DMS153 (cell line): ENCODE measurements at places on chromosomes 6 and 20.

GRCh38 chr6:41705311-41705995 lies 30.0 kb downstream of the TFEB start:
- DNase-seq: no peak

DNA sequence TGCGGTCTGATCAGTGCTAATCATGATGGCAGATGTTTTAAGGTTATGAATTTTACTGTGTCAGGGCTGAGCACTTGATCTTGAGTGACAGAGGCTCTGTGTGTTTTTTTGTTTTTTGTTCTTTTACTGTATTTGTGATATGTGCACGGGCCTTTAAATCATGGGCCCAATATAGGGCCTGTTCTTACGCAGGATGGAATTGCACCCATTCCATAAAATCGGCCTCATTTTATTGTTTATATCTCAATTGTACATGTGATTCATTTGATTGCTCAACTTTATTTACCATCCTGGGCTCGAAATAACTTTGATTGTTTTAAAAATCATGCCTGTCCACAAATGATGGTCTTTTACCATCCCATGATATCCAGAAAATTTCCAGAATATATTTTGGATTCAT lies 39.3 kb upstream of the MBOAT1 start:
- DNase-seq: no peak

DNA sequence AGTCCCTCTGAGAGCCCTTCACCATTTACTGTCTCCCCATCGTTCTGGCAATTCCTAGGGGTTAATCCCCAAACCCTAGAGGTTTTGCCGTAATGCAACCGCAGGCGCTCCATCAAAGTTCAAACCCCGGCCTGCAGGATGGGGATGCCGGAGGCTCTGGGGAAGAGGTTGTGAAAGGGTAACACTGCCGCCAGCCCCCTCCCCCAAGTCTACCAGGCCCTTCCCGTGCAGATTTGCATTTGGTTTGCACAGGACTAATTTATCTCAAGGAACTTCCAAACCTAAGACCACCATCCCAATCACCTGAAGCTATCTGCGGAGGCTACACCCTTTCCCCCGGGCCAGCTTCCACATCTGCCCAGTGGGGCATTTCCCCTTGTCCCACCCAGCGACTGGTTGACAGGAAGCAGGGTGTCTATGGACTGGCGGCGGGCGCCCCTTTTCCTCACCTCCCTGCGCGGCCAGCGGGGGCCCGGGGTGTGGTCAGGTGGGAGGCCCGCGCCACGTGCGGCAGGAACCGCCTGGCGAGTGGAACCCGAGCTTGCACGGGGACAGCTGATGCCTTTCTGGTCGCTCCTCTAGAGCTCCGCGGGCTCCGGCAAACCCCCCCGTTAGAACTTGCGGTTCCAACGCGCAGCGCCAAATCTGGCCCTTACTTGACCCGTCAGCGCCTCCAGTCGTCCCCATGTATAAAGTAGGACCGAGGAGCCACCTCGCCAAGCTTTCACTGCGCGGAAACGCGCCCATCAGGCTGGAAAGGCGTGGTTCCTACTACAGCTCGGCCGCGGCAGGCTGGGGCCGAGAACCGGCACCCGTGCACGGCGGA lies 9.4 kb upstream of the SLC4A11 start:
- DNase-seq: peak; percentile 32

- no peak for DNase-seq
These were observed 6.5 kb upstream of the RAET1G start for GRCh38 chr6:149929422-149929821.

- DNase-seq: no peak
These were observed 84.5 kb upstream of the LYRM2 start for GRCh38 chr6:89723046-89723445.

GRCh38 chr6:135941275-135942025 lies 89.9 kb downstream of the PDE7B start:
- no peak for DNase-seq

GRCh38 chr6:151675746-151676459 lies 131.6 kb upstream of the ESR1 start:
- peak; percentile 39 for DNase-seq

GRCh38 chr6:1111361-1111760 lies 200.5 kb upstream of the FOXQ1 start:
- DNase-seq: no peak

DNA sequence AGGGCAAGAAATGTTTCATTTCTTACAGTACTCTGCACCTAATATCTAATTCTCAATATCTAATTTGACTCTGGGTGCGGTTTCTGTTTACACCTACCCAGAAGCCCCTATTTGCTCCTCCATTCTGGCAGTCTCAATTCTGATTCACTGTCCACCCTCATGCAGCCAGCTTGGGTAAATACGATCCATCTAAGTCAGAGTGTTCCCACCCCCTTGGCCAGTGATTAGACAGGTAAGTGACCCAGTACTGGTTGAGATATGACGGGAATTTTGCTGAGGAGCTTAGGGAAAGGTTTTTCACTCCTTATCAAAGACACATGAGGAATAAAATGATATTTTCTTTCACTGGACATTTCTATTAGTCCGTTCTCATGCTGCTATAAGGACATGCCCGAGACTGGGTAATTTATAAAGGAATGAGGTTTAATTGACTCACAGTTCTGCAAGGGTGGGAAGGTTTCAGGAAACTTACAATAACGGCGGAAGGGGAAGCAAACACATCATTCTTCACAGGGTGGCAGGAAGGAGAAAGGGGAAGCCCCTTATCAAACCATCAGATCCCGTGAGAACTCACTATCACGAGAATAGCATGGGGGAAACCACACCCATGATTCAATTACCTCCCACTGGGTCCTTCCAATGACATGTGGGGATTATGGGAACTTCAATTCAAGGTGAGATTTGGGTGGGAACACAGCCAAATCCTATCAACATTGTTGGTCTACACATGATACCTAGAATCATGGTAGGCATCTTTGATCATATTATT lies 29.4 kb downstream of the GLO1 start:
- no peak for DNase-seq

- no peak for DNase-seq
These were observed 16.3 kb downstream of the RIN2 start for GRCh38 chr20:19774135-19774933.

GRCh38 chr20:35007891-35008290 lies 52.2 kb downstream of the MYH7B start:
- no peak for DNase-seq

DNA sequence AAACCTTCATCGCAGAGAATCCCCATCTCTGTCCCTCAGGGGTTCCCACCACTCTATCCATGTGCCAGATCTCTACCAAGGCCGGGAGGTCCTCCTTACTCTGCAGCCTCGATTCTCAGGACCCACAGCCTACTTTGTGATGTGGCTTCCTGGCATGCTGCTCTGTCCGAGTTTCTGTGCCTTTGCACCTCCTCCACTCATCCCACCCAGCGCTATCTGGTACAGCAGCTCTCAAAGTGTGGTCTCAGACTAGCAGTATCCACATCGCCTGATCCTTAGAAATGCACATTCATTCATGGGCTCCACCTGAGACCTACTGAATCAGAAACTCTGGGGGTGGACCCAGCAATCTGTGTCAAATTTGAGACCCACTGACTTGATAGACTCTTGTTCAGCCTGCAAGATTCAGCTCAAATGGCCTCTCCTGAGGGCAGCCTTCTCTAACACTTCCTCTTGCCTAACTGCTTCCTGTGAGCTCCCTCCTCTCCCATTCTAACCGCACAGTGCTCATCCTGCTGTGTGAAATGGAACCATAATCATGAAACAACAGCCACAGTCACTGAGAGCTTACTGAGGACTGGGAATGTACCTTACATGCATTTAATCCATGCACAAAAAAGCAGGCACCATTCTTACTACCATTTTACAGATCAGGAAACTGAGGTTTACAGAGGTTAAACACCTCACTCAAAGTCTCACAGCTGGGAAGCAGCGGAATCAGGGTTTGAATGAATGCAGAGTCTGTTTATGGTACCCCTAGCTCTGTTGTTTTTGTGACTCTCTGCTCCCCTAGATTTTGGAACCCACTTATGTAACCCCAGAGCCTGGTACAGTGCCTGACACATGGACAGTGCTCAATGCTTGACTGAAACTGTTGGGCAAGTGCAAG lies 69.4 kb downstream of the JPH2 start:
- DNase-seq: no peak

DNA sequence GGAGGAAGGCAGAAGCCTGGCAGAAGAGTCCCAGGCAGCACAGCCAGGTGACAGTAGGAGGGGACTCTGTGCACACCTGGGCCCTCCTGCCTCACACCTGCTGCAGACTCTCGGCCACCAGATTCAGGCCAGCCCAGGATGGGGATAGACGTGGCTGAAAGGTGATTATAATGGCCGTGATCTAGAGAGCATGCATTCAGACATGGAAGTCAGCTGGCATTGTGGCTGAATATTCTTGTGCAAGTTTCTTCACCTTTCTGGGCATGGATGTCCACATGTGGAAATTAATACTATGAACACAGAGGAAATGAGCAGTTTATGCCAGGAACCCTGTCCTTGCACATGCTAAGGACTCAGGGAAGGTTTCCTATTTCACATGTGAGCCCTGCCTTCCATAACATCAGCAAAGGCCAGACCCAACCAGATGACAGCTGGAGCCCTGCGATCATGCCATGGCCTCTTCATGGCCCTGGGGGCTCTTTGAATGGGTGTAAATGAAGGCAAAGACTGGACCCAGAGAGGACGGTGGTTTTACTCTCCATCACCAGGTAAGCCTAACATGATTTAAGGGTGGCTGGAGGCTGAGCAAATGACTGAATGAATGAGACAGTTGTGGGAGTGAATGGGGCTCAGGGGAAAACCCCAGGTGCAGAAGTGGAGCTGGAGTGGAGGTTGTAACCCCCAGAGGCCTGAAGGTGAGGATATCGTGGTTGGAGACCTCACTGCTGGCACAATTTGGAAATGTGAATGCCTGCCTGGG lies 2.7 kb upstream of the RAET1L start:
- DNase-seq: no peak

DNA sequence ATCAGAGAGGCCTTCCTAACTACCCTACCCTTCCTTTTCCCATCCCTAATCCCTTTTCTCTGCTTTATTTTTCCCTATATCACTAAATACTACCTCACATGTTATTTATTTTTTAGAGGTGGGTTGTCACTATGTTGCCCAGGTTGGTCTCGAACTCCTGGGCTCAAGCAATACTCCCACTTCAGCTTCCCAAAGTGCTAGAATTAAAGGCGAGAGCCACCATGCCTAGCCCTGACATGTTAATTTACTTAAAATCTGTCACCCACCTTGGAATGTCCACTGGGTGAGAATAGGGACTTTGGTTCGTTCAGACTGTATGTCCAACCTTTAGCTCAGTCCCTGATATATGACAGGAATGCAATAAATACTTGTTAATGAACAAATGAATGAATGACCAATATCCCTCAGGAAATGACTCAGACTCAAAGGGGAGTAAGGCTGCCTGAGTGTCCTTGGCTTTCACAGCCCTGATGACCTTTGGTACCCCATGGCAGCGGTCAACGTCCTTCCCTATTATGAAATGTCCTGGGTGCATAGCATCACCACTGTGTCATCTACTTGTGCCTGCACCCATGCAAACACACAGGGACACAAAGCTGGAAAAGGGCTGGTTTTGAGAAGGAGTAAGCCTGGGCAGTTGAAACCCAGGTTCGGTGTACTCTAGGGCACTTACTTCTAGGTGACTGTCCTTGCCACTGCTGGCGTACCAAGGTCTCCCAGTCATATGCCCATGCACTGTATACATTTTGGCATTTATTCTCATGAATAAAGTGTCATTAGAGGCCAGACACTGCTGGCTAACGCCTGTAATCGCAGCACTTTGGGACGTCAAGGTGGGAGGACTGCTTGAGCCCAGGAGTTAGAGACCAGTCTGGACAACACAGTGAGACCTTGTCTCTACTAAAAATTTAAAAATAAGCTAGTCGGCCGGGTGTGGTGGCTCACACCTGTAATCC lies 26.5 kb downstream of the BCL2L1 start:
- DNase-seq: no peak

DNA sequence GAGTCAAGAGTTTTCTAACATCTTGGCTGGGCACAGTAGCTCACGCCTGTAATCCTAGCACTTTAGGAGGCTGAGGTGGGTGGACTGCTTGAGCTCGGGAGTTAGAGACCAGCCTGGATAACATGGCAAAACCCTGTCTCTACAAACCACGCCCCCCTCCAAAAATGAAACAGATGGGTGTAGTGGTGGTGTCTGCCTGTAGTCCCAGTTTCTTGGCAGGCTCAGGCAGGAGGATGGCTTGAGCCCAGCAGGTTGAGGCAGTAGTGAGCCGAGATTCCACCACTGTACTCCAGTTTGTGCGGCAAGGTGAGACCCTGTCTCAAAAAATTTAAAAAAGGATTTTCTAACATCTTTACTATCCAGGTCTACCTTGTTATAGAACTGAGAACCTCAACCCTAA lies 22.0 kb downstream of the FAM8A1 start:
- no peak for DNase-seq

- DNase-seq: no peak
These were observed 731.6 kb upstream of the GJE1 start for GRCh38 chr6:141401168-141401567.

DNA sequence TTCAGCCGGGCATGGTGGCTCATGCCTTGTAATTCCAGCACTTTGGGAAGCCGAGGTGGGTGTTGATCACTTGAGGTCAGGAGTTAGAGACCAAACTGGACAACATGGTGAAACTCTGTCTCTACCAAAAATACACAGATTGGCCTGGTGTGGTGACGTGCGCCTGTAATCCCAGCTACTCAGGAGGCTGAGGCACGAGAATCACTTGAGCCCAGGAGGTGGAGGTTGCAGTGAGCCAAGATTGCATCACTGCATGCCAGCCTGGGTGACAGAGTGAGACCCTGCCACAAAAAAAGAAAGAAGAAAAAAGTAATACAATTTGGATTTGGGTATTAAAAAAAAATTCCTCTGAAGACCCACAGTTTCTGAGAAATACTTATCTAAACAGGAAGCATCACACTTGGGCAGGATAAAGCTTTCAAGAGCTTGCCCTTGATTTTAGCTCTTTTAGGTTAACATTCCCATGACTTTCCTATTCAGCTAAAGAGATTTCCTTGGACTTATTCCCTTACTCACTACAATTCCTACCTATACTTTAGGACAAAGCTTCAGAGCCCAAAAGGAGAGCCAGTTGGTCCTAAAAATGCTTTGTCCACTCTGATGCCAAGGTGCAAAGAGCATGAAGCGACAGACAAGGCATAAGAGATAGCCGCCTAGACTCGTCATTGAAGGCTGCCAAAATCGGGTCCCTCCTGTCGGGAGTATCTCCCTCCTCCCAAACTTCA lies 1.9 kb downstream of the ELOVL2 start:
- DNase-seq: no peak
